Adipocyte (in vitro differentiated cells): ENCODE measurements at places on chromosomes 4 and X.

GRCh38 chrX:114924856-114925255, 92.6 kb downstream of the IL13RA2 start:
- peak; percentile 65 for DNase-seq

- DNase-seq, result no peak
These were observed 78.5 kb downstream of the PRDM5 start for GRCh38 chr4:120843849-120844527.

DNA sequence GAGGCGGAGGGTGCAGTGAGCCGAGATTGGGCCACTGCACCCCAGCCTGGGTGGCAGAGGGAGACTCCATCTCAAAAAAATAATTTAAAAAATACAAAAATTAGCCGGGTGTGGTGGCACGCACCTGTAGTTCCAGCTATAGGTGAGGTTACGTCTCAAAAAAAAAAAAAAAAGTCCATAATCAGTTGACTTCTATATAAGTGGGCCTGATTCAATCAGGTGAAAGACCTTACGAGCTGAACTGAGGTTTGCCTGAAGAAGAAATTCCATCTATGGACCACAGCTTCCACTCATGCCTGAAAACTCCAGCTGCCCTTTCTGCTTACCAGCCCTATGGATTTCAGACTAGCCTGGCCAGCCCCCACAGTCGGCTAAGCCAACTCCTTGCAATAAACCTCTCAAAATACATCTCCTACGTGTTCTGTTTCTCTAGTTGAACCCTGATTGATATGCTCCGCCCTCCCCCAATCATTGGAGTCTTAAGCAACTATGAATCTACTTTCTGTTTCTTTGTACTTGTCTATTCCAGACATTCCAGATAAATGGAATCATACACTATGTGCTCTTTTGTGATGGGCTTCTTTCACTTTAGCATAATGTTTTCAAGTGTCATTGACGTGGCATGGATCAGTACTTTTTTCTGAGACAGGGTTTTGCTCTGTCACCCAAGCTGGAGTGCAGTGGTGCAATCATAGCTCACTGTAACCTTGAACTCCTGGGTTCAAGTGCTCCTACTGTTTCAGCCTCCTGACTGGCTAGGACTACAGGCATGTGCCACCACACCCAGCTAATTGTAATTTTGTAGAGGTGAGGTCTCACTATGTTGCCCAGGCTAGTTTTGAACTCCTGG, 36.6 kb downstream of the SAT1 start:
- DNase-seq, result no peak

DNA sequence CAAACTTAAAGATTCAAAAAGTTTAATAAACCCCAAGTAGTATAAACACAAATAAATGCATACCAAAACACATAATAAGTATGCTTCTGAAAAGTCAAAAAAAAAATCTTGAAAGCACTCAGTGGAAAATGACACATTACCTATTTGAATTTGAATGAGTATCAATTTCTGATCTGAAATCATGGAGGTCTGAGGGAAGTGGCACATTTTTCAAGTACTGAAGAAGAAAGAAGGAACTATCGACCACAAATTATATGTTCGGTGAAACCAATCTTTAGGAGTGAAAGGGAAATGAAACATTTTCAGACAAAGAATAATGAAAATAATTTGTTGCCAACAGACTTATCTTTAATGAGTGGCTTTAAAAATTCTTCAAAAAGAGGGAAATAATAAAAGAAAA, 12.1 kb upstream of the F9 start:
- no peak for DNase-seq

GRCh38 chrX:136778020-136778419, 2.7 kb downstream of the ARHGEF6 start:
- no peak for DNase-seq

DNA sequence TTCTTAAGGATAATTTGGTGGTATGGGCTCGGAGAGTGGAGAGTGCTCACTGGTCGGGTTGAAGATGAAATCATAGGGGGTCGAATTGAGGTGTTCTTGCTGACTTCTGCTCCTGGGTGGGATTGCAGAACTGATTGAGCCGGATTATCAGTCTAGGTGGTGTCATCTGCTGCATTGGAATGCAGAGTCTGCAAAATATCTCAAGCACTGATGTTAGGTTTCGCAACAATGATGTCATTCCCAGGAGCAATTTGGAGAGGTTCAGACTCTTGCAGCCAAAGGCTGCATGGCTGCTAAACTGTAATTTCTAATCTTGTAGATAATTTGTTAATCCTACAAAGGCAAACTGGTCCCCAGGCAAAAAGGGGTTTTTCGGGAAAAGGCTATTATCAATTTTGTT, 67.7 kb downstream of the RHOH start:
- DNase-seq, result peak; percentile 84

DNA sequence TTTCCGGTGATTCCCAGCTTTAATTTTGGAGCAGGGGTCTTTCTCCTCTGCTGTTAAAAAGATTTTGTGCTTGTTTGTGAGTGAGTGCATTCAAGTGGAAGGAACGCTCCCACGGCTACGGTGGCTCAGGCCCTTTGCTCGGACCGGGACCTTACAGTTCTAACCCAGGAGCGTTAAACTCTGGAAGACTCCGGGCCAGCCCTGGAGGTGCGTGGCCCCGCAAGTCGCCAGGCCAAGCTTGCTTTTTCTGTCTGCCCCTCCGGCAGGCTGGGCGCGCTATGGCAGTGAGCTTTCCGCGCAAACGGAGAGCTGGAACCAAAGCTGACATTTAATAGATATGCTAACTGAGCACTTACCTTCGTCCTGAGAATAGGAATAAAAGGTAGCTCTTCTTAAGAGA, 18.3 kb upstream of the PITX2 start:
- no peak for DNase-seq

DNA sequence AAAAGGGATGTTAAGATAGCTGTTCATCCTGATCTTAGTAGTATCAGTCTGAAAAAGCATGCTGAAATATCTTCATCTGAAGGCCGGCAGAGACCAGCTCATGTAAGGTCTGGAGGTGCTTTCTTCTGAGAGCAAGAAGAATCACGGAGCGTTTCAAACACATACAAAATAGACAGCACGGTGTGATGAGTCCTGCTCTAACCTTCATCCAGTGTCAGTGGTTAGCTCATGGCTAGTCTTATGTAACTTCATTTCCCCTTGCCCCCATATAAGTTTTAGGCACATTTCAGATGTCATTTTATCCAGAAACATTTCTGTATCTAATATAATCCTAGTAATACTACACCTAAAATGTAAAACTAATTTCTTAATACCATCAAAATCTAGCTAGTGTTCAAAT, 27.8 kb downstream of the ADD1 start:
- no peak for DNase-seq

GRCh38 chr4:115711575-115711974, 598.2 kb upstream of the NDST4 start:
- DNase-seq, result peak; percentile 1

DNA sequence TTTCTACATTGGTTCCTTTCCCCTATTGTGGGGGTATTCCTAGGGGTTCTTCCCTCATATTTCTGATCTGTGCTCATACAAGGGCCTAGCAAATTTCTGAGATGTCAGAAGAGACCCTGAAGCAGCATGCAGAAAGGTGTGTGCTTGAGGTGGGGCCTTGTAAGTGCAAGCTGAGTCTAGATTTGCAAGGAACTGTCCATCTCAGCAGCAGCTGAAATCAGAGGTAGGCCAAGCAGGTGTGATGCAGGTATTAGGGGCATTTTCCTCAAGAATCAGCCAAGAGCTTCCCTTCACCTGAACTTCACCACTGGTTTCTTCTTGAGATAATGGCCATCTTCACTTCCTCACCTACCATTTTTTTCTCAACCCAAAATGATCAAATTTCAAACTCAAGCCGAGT, 45.1 kb downstream of the ASB9 start:
- DNase-seq, result no peak

GRCh38 chrX:1521459-1521956, 15.5 kb downstream of the P2RY8 start:
- DNase-seq, result no peak

DNA sequence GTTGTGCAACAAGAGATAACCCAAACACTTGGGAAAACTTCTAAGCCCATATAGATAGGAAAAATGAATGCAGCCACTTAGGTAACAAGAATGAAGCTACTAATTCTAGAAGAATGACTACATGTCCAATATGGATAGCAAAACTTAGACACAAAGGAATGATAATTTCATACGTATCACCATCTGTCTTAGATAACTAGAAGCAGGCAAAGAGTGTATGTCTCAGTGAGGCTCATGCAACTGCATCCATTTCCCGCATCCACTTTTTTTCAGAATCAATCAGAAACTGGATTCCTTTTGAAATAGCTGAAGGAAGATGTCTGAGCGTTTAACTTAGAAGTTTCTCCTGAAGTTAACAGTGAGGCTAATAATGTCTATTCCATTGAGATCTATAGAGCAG, 408.7 kb upstream of the PITX2 start:
- no peak for DNase-seq

DNA sequence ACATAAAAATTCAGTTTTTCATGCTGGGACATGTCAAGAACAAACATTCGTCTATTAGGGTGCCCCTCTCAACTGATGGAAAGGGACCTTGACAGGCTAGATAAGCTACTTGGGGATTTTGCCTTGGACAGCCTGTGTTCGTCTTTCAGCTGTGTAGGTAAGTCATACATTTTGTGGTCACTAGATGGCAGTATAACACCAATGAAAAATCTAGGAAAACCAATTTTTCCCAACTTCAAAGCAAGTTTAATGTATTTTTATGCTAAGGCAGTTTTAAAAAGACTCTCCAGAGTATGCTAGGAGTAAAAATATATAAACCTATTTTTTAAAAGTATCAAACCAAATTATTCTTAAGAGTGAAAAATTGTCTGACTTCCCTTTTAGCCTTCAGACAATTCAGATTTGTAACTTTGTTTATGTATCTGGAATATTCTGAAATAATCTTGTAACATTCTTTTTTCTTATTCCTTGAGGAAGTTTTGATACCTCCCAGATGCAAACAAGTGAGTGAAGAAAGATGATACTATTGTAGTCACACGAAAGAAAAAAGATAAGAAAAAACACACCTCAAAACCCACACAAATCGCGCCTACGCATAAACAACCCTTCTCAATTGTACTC, 158.3 kb downstream of the CPE start:
- DNase-seq, result peak; percentile 80
